Esophagus mucosa (tissue), 1 donor: ENCODE measurements at places on chromosomes 7 and 10. TPM values are rescaled to one million over a fixed set of nuclear protein-coding genes. Genes with fewer than 3 reads are reported as not detected.

NACAD gene
- total RNA-seq, result 0.20 TPM

- peak; percentile 84 for ATAC-seq
These were observed 11.8 kb upstream of the TIAL1 start for GRCh38 chr10:119608316-119609155.

TUBGCP2 gene
- total RNA-seq, result 35.8 TPM

GRCh38 chr7:37327288-37327687 lies 121.4 kb downstream of the ELMO1 start:
- ATAC-seq, result no peak

- ATAC-seq, result no peak
These were observed 178.8 kb upstream of the ANKRD30A start for GRCh38 chr10:36946598-36946997.

AGAP9 gene
- 3.0 TPM for total RNA-seq

DNA sequence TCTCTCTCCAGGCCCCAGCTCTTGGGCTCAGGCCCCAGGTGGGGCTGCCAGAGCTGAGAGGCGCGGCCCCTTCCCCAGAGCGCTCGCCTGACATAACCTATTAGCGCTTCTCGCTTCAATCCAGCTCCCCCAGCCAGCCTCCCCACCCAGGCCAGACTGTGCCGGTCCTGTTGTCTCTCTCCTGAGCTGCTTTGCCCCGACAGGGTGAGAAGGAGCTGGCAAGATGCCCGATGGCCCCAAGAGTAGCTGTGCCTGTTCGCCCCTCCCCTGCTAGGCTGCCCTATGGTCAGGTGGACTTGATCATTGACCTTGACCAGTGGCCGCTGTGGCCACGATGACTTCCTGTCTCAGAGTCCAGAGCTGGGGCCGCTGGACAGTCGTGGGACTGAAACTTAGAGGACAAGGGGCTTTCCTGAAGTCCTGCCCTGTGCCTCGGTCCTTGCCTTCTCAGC lies 9.1 kb downstream of the TMEM270 start:
- no peak for ATAC-seq

GSTO2 gene
- total RNA-seq, result 25.1 TPM

DNA sequence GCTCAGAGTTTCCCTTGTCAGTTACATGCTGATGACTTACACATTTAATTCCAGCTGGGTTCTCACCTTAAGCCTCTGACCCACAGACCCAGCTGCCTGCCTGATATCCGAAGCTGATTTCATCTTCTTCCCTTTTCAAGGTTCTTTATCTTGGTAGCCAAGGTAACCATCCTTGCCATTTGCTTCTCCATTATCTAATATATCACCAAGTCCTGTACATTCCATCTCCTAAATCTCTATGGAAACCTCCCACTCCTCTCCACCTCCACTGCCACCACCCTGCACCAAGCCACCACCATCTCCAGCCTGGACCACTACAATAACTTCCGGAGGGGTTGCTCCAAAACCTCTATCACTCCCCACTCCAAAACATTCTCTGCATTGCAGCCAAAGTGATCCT lies 19.9 kb downstream of the SCRN1 start:
- ATAC-seq, result no peak

- peak; percentile 69 for ATAC-seq
These were observed 5.1 kb downstream of the KEL start for GRCh38 chr7:142956951-142957623.

MET gene
- total RNA-seq, result 10.4 TPM

DNA sequence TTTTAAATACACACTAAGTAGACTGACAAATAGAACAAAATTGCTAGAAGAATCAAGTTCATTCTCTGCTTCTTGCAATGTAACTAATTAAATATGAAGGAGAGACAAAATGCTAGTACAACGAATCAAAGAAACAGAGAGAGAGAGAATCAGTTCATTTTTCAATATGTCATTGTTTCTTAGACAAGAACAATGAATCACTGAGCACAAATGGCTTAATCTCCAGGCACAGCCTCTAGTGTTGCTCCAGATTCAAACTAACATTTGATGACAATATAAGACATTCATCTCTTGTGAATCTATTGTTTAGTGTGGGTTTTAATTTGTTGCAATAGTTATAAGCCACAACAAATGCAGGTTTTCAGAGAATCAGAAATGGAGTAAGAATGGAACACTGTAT lies 357.4 kb upstream of the TMEM229A start:
- ATAC-seq, result no peak

GRCh38 chr7:141999058-141999623 lies 3.5 kb downstream of the MGAM start:
- ATAC-seq, result no peak

- no peak for ATAC-seq
These were observed 38.9 kb upstream of the DAGLB start for GRCh38 chr7:6486438-6487183.

- no peak for ATAC-seq
These were observed 109.4 kb upstream of the FAM133B start for GRCh38 chr7:92699560-92699959.

DNA sequence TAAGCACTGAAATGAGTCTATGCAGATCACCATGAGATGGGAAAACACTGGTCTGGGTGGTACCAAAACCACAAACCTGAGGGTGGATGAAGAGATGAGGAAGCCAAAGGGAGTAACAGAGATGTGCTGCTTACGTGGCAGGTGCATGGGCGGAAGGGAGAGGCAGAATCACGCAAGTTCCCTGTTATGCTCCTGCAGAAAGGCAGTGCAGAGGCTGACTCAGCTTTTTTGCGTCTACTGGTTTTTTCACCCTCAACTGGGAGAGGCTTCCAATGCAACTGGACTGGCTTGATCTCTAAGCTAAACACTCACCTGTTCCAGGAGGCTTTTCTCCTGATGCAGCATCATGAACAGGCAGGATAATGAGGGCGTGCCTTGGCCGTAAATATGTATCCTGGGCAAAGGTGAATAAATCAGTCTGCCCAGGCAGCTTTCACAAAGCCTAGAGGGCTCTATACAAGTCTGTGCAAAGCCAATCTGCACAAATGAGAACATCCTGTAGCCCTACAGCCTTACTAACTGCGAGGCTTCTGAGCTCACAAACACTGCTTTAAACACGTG lies 95.4 kb upstream of the AFAP1L2 start:
- peak; percentile 95 for ATAC-seq

GRCh38 chr7:149776289-149776688 lies 2.9 kb upstream of the ZNF467 start:
- ATAC-seq, result no peak

KLF6 gene
- total RNA-seq, result 98.5 TPM

ITIH5 gene
- 2.3 TPM for total RNA-seq

FRAT1 gene
- 1.6 TPM for total RNA-seq

GRCh38 chr10:58436071-58436470 lies 50.9 kb downstream of the TFAM start:
- no peak for ATAC-seq

TRIL gene
- 2.9 TPM for total RNA-seq

DNA sequence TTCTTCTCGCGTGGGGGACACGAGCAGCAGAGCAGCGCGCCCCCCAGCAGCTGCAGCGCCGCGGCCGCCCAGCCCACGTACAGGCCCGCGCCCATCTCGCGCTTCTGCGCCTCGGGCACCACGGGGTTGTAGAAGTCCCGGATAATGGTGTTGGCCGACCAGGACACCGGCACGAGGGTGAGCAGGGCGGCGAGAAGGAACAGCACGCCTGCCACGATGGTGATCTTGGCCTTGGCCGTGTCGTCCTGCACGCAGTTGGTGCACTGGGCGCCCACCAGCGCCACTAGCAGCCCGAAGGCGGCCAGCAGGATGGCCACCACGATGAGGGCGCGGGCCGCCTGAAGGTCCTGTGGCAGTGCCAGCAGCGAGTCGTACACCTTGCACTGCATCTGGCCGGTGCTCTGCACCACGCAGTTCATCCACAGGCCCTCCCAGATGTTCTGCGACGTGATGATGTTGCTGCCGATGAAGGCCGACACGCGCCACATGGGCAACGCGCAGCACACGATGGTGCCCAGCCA lies 529 bp downstream of the CLDN3 start:
- no peak for ATAC-seq

- ATAC-seq, result no peak
These were observed 191.9 kb downstream of the SFMBT2 start for GRCh38 chr10:7218968-7219367.

- ATAC-seq, result no peak
These were observed 352.7 kb downstream of the CXCL12 start for GRCh38 chr10:44032216-44032615.

DNA sequence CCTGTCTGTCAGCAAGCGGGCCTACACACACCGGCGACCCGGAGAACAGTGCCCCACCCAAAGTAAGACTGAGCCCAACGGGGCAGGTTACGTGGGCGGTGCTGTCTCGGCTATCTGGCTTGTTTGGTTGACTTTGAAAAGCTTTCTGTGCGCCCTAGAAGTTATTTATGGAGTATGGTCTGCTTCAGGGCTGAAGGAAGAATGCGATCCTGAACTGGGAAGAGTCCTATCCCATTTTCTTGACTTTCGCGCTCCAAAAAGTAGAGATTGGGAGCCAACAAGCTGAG lies 1.5 kb downstream of the INA start:
- no peak for ATAC-seq

INPP5A gene
- total RNA-seq, result 14.3 TPM

DNA sequence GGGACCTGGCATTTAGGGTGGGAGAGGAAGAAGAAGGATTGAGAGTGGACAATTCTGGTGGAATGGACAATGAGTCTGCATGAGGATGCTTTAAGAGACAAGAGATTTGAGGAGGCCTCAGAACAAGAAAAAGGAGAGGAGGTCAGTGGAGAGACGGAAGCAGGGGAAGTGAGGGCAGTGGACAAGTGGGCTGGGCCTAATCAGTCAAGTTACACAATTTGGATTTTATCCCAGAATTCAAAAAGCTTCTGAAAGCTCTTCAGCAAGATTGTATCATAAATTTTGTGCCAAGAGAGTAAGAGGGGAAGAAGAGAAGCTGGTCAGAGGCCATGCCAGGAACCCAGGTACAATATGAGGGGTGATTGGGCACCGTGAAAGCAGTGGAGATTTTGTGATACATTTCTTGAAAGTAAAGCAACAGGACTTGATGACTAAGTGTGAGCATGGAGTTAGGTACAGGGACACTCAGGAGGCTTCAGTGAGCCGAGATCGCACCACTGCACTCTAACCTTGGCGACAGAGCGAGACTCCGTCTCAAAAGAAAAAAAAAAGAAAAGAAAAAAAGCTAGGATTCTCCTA lies 19.3 kb upstream of the TSPAN13 start:
- ATAC-seq, result no peak

DNA sequence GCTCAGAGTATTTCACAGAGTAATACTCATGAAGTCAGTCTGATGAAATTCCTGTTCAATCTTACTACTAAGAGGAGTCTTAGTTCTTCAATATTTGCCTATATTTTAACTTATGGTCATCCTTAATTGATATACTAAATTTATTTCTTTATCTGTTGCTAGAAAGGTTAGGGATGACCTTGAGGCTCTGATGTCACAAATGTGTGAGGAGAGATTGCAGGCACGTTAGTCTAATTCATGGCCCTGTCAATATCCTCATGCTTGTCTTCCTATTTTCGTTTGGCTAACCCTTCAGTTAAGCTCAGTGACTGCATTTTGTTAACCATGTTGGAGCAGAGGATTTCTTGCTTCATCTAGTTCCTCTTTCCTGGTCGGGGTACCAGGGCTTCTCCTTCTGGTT lies 704.7 kb upstream of the COBL start:
- no peak for ATAC-seq

CALCR gene
- total RNA-seq, result not detected

DNA sequence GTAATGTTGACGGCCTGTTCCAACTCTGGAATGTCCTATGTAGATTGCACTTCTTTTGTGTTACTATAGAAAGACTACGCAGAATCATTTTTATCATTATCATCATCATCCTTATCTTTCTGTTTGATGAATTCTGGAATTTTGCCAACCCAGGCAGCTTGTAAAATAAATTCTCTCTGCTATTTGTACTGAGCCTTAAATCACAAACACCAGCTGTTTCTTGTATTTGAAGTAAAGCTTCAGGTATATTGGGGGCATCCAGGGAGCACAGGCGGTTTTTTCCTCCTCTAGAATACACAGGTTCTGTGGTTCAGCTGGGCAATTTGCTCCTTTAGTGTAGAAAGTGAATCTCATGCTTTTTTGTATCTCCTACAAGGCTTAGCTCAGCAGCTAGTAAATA lies 14.9 kb upstream of the CPA5 start:
- no peak for ATAC-seq

- no peak for ATAC-seq
These were observed 314.0 kb downstream of the DNAJB6 start for GRCh38 chr7:157650801-157651200.

GRCh38 chr10:5092848-5093790 lies 1.1 kb upstream of the AKR1C3 start:
- ATAC-seq, result no peak

CPA4 gene
- 9.4 TPM for total RNA-seq

DNA sequence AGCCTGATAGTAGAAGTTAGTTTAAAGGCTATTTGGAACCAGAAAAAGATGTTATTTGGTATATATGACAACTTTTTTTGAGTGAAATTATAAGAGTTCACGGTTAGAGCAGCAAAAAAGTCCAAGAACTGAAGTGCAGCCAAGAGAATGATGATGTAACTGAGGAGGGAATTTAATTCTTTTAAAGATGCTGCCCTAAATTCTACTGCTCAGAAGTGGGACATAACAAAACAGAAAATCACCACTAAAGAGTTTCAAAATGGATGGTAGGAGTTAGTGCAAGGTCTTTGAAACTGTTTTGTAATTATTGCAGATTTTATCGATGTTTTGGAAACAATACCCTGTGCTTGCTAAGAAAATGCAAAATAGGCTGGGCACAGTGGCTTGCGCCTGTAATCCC lies 6.5 kb downstream of the SAMD8 start:
- ATAC-seq, result no peak

TBX20 gene
- not detected for total RNA-seq

- no peak for ATAC-seq
These were observed 4.3 kb downstream of the NEBL start for GRCh38 chr10:20892796-20893195.

POM121 gene
- total RNA-seq, result 23.4 TPM

- peak; percentile 99 for ATAC-seq
These were observed 286.9 kb downstream of the KCNMA1 start for GRCh38 chr10:77350711-77351119.

- ATAC-seq, result no peak
These were observed 120.4 kb downstream of the PKD1L1 start for GRCh38 chr7:47827871-47828270.

DNA sequence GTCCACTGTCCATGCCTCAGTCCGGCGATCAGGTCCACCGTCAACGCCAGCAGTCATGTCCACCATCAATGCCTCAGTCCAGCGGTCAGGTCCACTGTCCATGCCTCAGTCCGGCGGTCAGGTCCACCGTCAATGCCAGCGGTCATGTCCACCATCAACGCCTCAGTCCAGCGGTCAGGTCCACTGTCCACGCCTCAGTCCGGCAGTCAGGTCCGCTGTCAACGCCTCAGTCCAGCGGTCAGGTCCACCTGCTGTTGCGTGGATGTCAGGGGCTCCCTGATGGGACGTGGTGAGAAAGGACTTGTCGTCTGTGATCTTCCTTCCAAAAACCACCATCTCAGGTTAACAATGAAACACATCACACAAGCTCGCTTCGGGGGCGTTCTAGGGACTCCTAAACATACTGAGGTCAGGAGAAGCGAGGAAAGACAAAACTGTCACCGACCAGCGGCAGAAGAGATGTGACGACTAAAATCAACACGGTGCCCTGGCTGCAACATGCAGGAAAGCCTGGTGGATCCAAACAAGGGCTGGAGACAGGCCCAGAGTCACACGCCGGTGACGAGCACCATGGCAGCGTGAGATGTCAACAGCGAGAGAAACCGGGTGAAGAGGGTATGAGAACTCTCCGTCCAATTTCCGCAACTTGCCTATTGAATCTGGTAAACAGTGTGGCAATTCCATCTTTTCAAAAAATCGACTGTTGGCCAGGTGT lies 264.2 kb downstream of the MAD1L1 start:
- no peak for ATAC-seq

SAP25 gene
- 0.32 TPM for total RNA-seq

- ATAC-seq, result no peak
These were observed 1.6 kb upstream of the ARHGAP12 start for GRCh38 chr10:31930023-31930751.

CPA2 gene
- not detected for total RNA-seq
